ENCODE measurements at places on chromosomes 13 and 19.

- DNase-seq = no peak
These were observed 709 bp downstream of the DPP9 start for GRCh38 chr19:4722671-4723594.

DNA sequence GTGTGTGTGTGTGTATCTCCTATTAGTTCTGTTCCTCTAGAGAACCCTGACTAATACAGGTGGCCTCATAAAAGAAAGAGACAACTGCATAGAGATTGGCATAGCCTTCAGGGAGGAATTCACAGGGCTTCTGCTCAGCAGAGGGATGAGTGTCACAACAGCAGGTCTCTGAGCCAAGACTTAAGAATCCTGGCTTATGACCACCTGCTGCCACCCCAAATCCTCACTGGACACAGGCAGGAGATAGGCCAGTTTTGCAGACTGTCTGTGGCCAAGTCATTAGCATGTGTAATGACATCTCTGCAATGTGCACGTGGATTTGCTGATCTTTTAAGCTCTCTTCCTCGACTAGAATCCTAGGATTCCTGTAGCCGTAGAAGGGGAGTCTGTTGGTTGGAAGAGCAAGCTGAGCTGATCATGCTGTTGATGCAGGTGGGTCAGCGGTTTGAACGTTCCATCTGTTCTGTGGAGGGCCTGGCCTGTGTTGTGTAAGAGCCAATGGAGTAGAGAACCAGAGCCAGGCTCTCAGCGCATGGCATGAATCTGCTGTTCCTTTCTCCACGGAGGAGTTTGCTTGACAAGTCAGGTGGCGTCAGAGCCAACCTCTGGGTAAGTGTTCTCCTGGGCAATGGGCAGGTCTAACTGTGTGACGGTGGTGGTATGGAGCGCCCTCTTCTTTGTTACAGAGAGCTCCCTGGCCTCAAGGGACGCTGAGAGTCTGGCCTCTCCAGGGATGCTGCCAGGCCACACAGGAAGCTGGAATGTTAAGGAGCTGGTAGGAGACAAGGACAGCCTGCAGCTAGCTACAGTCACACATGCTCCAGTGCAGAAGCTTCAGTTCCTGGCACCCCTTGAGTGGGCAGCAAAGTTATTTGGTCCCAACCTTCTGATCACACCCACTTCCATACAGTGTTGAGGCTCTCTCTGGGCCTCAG, 503.1 kb downstream of the FOXO1 start:
- DNase-seq = no peak

GRCh38 chr19:49793561-49793840, 19.6 kb downstream of the FUZ start:
- DNase-seq = no peak

GRCh38 chr19:51417107-51417809, at the start of gene SIGLEC10:
Gene SIGLEC10 (minus strand): TSS chr19:51417642. CDS start chr19:51417581, 61 bp downstream.
- no peak for DNase-seq

GRCh38 chr13:77737583-77738200, 40.2 kb downstream of the SLAIN1 start:
- DNase-seq = no peak

- DNase-seq = no peak
These were observed 639 bp downstream of the STARD13 start for GRCh38 chr13:33284916-33285315.

DNA sequence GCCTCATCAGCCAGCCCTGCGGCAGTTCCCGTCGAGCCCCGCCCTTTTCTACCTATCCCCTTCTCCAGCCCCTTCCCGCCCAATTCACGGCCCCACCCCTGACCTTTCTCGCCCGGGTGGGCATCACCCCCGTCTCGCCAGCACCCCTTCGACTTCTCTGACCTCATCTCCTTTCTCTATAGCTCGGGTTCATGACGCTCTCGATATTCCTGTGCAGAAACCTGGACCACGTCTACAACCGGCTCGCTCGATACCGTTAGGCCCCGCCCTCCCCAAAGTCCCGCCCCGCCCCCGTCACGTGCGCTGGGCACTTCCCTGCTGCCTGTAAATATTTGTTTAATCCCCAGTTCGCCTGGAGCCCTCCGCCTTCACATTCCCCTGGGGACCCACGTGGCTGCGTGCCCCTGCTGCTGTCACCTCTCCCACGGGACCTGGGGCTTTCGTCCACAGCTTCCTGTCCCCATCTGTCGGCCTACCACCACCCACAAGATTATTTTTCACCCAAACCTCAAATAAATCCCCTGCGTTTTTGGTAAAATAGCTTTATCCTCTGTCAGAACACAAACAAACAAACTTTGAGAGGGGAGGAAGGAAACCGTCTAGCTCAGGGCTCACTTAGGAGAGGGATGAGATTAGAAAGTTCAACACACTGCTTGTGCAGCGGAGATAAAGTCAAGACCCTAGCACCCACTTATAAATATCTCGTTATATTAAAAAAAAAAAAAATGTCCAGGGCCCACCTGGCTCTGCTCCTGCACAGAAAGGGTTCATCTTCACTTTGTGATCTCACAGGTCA, 5.1 kb downstream of the CD37 start:
- peak; percentile 96 for DNase-seq

GRCh38 chr19:7655581-7655980, 13.3 kb upstream of the RETN start:
- no peak for DNase-seq

DNA sequence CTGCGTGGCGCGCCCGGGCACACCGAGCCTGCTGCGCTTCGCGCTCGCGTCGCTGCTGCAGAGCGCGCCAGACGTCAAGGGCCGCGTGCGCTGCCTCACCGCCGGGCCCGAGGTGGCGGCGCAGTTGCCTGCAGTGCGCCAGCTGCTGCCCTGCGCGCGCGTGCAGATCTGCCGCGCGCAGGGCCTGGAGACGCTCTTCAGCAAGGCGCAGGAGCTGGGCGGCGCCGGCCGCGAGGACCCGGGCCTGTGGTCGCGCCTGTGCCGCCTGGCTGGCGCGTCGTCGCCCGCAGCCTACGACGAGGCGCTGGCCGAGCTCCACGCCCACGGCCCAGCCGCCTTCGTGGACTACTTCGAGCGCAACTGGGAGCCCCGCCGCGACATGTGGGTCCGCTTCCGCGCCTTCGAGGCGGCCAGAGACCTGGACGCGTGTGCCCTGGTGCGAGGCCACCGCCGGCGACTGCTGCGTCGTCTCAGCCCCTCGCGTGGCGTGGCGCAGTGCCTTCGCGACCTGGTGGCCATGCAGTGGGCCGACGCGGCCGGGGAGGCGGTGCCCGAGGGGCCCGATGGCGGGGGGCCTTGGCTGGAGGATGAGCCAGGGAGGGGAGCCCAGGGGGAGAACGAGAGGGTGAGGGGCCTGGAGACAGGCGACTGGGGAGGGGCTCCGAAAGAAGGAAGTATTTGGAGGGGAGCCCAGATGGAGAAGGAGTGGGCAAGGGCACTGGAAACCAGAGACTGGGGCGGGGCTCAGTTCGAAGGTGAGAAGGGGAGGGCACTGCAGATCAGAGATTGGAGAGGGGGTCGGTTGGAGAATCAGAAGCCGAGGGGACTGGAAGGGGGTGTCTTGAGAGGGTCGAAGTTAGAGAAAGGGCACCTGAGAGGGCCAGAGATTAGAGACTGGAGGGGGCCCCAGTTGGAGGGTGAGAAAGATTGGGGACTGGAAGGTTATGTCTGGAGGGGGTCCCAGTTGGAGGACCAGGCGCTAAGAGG, 24.7 kb downstream of the ZSWIM9 start:
- DNase-seq = no peak

- no peak for DNase-seq
These were observed 119.2 kb downstream of the GPC6 start for GRCh38 chr13:93345770-93346169.

GRCh38 chr19:1122972-1123363, 19.2 kb downstream of the GPX4 start:
- DNase-seq = no peak

DNA sequence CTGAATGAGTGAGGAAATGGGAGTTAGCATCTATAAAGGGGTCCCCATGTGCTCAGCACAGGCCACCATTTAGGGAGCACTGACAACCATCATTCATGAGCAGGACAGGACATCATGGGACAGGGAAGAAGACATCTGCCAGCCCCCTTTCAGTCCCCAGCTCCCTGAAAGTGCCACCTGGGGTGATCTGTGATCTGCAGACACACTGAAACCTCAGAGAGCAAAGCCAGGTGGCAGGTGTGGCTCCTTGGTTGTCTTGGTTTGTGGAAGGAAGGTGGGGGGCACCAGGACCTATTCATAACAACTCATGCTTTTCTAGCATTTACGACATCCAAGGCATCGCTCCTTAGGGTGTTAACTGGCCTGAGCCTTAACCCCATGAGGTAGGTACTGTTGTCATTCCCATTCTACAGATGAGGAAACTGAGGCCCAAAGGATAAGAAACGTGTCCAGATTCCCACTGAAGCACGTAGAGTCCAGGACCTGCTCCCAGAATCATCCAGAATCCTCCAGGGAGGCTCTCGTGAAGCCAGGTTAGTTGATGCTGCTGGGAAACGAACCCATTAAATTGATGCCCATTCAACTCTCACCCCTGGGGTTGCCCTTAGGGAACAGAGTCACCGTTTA, 5.8 kb downstream of the KDELR1 start:
- no peak for DNase-seq

DNA sequence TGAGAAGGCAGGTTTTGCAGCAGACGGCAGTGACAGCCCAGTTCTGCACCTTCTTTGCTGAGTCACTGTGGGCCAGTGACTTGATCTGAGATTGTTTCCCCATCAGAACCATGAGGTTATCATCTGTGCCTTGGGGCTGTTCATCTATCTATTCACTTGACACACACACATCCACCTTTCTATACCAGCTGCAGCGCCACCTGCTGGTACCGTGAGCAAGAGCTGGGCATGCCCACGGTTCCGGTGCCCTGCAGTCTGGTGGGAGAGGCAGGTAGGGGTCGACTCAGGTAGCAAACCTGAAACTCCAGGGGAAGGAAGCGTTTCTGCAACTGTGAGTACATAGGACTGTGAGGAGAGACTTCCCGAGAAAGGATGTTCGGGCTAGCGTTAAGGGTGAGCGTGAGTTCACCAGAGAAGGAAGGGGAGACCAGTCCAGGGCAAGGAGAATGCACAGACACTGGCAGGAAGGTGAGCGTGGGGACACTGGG, 7.5 kb upstream of the LIN7B start:
- DNase-seq = no peak

- DNase-seq = no peak
These were observed 3.0 kb upstream of the PLIN4 start for GRCh38 chr19:4521170-4521887.

- no peak for DNase-seq
These were observed 134.4 kb upstream of the TSC22D1 start for GRCh38 chr13:44710576-44710975.

DNA sequence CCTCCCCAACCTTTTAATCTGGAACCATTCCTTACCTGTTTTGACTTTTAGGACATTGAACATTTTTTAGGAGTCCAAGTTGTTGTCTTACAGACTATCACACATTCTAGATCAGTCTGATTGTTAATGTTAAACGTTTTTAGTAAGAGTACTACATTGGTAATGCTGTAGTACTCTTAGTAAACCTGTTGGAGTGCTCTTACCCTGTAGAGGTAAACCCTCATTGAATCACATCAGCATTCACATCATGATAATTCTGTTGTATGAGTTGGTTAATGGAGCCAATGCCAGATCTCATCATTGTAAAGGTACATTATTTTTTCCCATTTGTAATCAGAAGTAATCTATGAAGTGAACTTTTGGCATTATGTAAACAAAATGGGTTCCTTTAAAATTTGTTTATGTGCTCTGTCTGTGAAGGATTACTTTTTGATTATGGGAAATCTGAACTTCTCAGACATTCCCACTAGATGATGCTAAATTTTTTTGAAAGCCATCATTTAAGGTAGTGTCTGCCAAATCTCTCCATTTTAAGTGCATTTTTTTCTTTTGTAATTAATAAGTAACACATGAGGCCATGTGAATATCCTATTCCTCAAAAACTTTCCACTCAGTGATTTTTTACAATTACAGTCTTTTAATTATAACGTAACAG, 55.2 kb downstream of the VWA8 start:
- peak; percentile 0 for DNase-seq

GRCh38 chr13:26614721-26615120, 57.2 kb downstream of the WASF3 start:
- no peak for DNase-seq

DNA sequence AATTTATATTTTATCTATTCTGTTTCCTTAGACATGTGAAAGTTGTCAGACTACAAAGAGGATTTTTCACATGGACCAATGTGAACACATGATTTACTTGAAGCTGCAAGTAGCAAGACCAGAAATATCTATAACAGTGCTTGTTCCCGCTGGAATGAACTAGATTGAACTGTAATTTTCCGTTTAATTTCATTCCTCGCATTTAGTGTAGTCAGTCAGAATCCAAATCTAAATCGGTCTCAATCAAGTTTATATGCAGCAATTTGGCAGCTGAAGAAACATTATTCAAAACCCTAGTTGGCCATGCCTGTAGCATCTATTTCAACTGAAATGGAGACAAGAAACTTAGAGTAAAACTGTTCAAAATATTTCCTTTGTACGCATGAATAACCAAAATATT, 570.7 kb upstream of the SLITRK5 start:
- DNase-seq = no peak

- DNase-seq = peak; percentile 1
These were observed 22.8 kb upstream of the CEACAM20 start for GRCh38 chr19:44552324-44552723.

DNA sequence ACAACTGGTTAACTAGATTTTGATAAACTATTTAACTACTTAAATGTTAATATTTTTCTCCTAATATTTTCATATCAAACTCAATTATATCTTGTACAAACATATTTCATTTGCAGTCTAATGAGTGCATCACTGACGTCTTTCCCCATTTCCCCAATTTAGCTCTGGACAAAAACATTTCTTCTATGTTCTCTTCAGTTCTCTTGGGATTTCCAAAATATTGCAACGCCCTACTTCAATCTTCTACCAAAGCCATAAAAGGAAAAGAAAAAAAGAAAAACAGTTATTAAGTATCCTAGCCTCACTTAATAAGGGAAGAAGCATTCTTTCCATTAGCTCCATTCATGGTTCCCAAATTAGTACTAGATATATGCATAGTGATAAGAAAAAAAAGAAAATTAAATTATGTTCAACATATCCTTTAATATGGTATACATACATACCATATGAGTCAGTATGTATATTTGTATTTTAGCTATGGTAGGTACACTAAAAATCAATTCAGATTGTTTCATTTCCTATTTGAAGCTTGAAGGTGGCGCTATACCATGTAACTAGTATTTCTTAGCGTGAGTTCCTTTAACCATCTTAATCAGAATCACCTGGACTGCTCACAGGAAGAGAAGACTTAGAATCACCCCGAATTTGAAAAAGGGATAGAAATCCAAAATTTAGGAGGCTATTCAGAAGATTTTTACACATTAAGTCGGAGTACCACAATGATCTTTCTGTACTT, 9.9 kb downstream of the FBXL3 start:
- no peak for DNase-seq

DNA sequence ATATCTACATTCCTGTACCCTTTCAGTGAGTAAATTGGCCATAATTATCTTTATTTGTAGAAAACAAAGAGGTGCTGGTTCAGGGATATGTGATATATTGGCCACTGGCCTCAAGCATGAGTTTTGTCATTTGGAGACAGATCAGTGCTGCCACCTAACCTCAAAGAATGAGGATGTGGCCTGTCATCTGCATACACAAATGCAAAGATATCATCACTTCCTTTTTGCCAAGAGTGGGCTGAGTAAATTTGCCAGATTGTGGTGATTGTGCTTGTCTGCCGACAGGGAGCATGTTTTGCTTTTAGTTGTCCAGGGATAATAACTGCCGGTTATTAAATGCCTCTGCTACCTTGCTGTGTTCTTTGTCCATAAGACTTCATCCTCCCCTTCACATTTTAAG, 44.2 kb downstream of the WASF3 start:
- DNase-seq = no peak

- DNase-seq = no peak
These were observed 731 bp upstream of the AKAP8L start for GRCh38 chr19:15419413-15420025.

- peak; percentile 65 for DNase-seq
These were observed 676.7 kb upstream of the SPRY2 start for GRCh38 chr13:81017513-81018152.

Data from NCI-H1436 (cell line).